Cortex of kidney (tissue), 1 donor: ENCODE measurements at places on chromosomes 12 and 14.

- DNase-seq: no peak
Observed at GRCh38 chr12:112734859-112735695, 56.5 kb upstream of the RPH3A start.

DNA sequence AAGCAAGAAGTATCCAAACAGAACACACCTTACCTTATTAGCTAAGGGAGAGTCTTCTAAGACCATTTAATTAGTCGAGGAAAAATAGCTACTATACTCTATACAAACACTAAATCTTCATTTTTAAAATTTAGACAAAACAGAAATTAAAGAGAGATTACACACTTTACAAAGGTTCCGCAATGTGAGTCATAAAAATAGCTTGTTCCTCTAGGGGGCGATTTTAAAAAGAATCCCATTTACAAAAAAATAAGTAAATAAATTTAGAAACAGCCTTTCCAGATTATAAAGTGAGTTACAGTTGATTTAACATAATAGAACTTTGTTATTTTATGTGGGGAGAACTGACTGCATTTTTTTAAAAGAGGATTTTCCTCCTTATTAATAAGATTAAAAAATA lies 201.6 kb downstream of the PAX9 start:
- DNase-seq: no peak

GRCh38 chr14:20469890-20470602 lies 840 bp downstream of the PNP start:
- no peak for DNase-seq

DNA sequence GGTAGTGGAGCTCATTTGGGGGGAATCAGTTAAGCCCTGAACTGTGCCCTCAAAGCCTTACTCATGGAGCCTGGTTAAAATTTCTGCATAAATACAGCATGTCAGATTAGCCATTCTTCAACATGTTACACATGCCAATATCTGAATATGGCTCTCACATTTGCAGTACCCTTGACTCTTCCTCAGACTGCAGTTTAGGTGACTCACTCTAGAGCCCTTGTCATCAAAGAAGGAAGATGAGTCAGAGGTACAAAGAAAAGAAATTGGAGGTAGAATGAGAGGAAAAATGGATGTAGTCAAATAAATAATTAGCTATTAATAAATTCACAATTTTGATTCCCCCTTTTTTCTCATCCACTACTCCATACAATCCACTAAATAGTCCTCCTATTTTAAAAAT lies 23.6 kb upstream of the OR4K2 start:
- DNase-seq: no peak

DNA sequence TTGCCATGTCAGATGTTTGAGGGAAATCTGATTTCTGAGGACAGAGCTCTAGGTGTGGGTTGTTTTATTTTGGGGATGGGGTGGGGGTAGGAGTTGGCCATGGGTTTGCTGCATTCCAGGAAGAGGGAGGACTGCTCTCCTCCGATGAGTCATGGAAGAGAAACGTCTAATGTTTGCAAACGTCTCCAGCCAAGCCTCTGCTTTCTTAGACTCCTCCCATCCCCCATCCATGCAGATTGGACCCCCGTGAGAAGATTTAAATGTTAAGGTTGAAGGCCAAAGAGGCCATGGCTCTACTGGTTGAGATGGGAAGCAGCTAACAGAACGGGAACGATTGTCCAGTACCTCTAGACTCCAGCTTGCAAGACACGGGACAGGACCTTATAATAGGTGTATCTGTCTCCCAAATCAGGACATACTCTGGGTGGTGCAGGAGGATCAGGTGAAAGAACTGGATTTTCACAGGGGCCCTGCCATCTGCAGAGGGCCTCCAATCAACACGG lies 11.4 kb upstream of the ATP2A2 start:
- DNase-seq: no peak

DNA sequence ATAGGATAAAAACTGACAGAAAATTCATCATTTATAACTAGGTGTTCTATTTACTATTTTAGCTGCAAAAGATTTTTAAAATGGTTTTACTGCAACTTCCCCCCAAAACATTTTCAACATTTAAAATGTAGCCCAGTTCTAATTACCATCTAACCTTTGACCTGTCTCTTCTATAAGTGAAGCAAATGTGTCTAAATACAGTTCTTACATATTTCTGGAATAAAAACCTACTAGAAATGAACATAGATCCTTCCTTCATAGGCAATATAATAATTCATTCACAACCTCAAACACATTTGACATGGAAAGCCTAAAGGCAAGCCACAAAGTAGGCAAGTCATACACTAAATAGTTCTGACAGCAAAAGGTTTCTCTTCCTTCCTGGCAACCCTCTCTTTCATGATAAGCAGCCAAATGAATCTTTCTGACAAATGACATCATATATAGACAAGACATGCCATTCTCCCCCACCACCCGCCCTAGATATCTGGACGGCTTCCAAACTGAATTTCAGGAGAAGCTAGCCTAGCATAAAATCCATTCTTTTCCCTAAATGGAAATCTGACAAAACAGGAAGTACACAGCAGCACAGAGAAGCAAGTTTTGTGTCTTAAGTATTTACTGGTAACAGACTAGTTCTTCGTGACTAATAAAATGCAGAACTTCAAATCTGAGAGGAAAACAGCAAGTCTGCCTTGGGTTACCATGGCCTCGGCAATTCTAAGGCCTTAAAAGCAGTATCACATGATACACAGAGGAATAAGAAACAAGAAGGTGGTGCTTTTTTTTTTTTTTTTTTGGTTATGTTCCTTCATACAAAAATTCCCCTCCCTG lies 17.2 kb upstream of the ARID4A start:
- DNase-seq: no peak

DNA sequence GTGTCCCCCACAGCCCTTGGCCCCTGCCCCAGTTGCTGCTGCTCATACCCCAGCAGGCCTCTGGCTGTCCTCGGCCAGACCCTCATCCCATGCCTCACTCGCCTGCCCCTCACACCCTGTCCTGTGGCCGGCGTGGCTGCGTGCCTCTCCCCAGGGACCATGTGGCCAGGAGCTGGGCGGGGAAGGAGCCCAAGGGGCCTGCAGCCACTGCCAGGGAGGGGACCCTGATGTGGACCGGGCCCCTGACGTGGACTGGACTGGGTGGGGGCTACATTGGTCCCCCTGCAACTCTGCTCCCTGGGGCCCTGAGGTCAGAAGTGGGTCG lies 10.9 kb downstream of the FBRSL1 start:
- no peak for DNase-seq

GRCh38 chr14:26897196-26897595 lies 299.4 kb upstream of the NOVA1 start:
- no peak for DNase-seq

- DNase-seq: no peak
Observed at GRCh38 chr12:49462083-49462744, 76.6 kb upstream of the KCNH3 start.

GRCh38 chr12:74370608-74371216 lies 166.9 kb upstream of the ATXN7L3B start:
- no peak for DNase-seq

- no peak for DNase-seq
Observed at GRCh38 chr12:124928095-124928911, 13.9 kb upstream of the UBC start.

- no peak for DNase-seq
Observed at GRCh38 chr12:126718365-126718764, 1548.6 kb upstream of the TMEM132C start.
